ENCODE measurements at places on chromosomes 2 and 18.
A peak's percentile ranks its signal among the peaks of the same experiment; 100 is the strongest.

DNA sequence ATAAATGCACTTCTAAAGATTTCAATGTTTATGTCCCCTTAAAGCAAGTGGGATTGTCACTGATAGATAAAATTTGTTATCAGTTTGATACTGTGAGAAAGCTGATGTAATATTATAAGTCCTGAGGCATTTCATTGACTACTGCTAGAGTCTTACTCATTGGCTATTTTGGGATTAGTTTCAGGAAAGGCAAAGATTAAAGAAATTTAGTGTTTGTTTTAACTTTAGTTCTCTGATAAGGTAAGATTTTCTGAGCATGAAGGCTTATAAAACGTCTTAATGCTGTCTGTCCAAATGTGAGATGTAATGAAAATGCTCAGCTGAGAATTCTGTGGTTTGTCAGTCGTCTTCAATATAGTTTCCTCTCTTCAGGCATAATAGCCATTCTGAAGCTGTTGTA is 886.4 kb upstream of the CDH2 start:
- no peak for DNase-seq

DNA sequence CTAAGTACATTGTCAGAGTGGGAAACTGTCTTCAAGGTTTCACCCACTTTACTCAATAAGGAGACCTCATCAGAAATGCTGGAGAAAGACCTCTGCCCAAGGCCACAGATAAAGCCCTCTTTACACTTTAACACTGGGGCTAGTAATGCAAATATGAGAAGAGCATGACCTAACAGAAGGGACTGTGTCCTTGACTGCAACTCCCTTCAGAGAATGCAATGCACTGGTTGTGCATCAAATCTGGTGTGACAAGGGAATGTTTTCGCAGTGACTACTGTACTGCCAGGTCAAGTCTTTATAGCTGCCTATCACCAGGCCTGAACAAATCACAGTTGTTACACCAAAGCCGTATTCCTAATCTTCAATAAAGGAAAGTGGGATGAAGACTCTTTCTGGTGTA is 28.6 kb downstream of the CDH19 start:
- DNase-seq, result no peak

DNA sequence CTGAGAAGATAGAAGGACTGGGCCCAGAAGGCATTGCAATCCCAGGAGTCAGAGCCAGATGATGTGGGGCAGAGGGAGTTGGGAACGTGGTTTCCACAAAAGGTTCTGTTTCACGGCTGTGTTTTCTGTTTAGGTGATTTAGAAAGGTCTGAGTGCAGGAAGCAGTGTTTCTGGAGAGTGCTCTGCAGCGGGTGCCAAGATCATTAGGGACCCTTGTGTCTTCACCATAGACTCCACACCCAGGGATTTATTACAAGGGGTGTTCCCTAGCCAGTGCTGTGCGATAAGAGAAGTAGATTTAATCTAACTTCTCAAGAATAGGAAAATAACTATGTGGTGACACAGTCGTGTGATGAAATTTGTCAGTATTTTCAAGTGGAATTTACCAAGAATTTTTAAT is 221.1 kb upstream of the TPO start:
- no peak for DNase-seq

GRCh38 chr2:211722928-211723327 is 815.7 kb downstream of the ERBB4 start:
- no peak for DNase-seq

DNA sequence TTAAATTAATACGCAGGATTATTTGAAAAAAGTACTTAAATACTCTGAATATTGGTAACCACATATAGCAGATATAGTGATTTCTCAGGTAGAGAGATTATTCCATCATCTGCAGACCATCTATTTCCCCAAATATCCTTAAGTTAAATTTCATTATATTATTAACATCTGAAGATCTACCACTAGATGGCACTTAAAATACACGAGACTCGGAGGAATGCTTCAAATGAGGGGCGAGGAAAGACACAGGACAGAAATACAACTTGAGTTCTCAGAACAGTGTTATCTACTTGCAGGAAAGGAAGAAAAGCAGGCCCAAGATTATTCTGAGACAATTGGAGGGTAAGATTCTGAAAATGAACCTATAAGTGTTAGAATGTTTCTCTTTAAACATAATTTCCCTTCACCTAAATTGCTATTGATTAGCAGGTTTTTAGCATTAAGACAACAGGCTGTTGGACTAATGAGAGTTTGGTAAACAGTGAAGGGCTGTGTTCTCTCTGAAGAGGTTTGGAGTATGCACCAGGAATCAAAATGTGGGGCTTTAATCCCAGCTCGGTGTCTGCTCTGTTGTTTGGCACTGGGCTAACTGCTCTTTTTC is 76.9 kb upstream of the GCFC2 start:
- peak; percentile 49 for DNase-seq

All from dermis blood vessel endothelial cell (primary cell).